Thyroid gland (tissue), 4 donors: ENCODE measurements at places on chromosomes 2 and 18. TPM values are rescaled to one million over a fixed set of nuclear protein-coding genes. Genes with fewer than 3 reads are reported as not detected.

The C2orf66 gene
- total RNA-seq, result not detected

The TUBA4B gene
- total RNA-seq, result not detected

The ABHD1 gene
- 0.81 TPM for total RNA-seq

The DAW1 gene
- total RNA-seq, result not detected

The ITSN2 gene
- total RNA-seq, result 107 TPM

The SLC11A1 gene
- 14.5 TPM for total RNA-seq

The STARD6 gene
- not detected for total RNA-seq
